ENCODE measurements at places on chromosomes 7 and 10.

- DNase-seq: peak; percentile 9
Measured at GRCh38 chr7:134946260-134946659, 40.0 kb upstream of the AGBL3 start.

GRCh38 chr7:43164757-43165156 is 52.3 kb downstream of the HECW1 start:
- peak; percentile 17 for DNase-seq

DNA sequence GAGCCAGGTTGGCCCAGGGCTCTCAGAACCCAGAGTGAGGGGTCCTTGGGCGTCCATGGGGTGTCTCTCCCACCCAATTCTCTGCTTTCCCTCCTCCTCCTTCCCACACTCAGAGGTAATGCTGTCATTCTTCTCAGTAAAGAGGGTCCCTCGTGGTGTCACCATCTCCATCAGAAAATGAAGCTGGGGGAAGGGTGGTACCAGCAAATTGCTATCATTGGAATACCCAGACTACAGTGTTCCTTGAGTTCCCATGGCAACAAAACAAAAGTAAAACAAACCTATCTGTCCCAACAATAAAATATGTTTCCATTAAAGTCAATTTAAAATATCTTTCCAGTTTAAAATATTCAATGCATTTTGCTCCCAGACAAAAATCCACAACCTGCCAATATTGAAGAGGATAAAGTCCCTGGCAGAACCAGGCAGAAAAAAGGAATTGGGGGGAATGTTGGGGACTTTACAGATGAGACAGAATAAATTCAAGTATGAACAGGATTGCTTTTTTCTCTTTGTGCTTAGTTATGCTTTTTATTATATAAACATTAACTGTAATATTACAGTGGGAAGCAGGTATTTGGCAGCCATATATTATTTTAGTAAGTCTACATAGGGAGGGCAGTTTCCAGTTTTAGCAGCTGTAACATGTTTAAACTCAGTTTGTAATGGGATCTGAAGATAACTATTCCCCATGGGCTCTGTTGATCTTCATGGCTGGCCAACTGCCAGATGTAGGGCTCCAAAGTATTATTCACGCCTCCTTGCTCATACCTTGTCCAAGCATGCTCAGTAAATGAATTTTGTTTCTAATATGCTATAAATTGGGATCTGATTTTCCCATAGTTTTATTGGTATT is 182.1 kb downstream of the ARID5B start:
- peak; percentile 24 for DNase-seq

DNA sequence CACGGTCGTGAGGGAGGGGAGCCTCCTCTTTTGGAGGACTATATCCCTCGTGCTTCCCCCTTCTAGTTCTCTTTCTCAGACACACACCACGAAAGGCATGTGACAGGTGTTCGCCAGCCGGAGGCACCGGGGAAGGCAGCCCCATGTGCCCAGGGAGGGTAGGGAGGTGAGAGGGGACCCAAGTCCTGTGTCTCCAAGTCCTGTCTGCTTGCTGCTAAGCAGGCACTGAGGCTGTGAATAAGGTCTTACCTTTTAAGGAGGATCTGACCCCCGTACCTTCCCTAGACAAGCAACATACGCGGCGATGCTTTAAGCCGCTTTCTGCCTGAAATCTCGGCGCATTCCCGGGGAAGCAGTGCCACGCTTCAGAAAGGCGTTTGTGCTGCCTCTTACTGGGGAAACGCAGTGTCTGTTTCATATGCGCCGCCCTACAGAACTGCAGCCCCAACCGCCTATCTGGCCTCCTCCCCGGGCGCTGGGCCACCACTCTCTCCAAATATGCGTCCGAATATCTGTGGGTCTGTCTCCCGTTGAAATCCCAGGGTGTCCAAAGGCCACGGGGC is 770 bp downstream of the PLXNA4 start:
- DNase-seq: no peak

- DNase-seq: no peak
Measured at GRCh38 chr7:33981226-33981625, 75.9 kb downstream of the BMPER start.

DNA sequence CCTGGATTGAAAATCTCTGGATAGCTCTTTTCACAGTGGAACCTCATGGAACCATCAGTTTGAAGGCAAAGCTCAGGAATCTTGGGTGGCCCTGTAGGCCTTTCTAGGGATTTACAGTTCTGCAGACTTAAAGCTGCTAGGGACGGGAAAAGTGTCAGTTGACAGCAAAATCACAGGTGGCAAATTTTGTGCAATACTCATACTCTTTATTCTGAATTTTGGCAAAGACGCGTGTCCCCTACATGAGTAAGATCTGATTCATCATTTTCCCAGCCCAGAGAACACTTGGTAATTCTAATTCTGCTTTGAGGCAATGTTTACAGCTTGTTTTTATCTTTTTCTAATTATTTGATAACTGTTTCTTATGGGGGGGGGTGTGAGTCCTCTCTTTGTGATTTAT is 3.6 kb downstream of the LRRC17 start:
- DNase-seq: no peak

DNA sequence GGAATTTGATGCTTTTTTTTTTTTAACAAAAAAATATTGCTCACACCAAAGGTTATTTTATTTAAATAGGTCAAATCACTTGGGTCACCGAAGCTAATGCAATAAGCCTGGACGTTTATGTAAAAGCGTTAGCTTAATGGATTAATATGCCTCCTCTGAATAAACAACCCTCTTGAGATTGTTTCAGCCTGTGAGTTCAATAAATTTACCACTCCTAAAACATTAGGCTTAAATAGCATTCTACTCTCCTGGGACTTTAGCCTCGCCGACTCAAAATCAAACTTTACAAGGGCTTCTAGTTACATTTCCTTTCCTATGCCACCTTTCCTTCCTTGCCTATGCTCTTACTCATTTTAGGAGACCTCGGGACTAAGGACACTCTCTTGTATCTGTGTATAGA is 79.3 kb downstream of the DNAJB9 start:
- no peak for DNase-seq

GRCh38 chr10:76017733-76018433 is 586.5 kb downstream of the LRMDA start:
- no peak for DNase-seq

Measured in activated CD4-positive, alpha-beta T cell treated with anti-CD3 and anti-CD28 coated beads, Interleukin-2, Interleukin-6, amounts not matched to agents 100 ng/mL and 50 ng/mL, durations not matched to agents 16 hours and 8 hours (primary cell).